AG04450 (cell line): ENCODE measurements at places on chromosomes 6 and 20.
A peak's percentile ranks its signal among the peaks of the same experiment; 100 is the strongest.

- DNase-seq = no peak
Observed at GRCh38 chr6:168615837-168616236, 174.9 kb downstream of the SMOC2 start.

DNA sequence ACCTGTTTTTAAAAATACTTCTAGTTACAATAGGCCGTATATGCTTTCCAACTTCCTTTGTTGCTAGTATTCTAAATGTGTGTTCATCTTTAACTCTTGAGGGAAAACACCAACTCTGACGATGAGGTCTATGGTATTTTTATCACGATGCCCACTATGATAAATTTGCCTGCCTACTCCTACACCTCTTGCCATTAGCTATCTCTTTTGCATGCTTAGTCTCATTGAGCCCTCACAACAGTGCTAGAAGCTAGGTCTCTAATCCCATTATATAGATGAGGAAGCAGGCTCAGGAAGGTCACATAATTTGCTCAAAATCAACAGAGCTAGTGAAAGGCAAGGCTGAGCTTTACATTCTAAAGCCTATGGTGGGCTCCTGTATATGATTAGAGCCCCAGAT is 13.2 kb downstream of the AAR2 start:
- no peak for DNase-seq

GRCh38 chr20:59223182-59223601 is 59.6 kb downstream of the ZNF831 start:
- DNase-seq = no peak

GRCh38 chr6:148566664-148567350 is 180.0 kb upstream of the UST start:
- DNase-seq = no peak

DNA sequence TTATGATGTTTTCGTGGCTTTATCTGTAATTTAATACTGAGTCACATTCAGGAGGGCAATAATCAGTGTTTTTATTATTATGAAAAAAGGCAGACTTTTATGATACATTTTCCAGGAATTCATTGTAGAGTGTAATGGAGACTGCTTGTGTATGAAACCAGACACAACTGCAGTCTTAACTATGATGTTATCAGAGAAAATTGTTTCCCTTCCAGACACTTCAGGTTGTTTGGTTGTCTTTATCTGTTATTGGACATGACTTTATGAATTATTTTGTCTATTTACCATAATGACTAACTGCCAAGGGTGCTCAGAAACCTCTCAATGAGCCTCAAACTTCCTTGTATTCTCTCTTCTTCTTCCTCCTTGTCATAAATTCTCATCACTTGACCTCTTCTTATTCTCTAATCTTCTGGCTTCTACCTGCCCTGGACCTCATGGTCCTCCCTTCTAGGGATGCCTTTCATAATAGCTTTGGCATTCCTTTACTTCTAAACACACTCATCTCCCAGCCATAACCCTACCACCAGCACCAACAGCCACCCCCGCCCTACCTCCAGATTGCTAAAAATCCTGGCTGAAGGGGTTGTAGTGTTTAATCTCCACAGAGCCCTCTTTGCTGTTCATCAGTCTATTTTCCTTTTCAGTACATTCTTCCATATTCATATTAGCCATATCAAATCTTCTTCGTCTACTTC is 492.5 kb downstream of the CDKAL1 start:
- DNase-seq = no peak

- DNase-seq = peak; percentile 65
Observed at GRCh38 chr6:54053881-54054391, 57.3 kb upstream of the MLIP start.

GRCh38 chr6:41037107-41037900 is 1.7 kb downstream of the UNC5CL start:
- no peak for DNase-seq

GRCh38 chr20:52824494-52825216 is 147.5 kb upstream of the TSHZ2 start:
- no peak for DNase-seq

GRCh38 chr20:12687476-12687875 is 321.3 kb upstream of the SPTLC3 start:
- no peak for DNase-seq

GRCh38 chr20:20791664-20792568 is 79.5 kb upstream of the RALGAPA2 start:
- no peak for DNase-seq
